ENCODE measurements at places on chromosomes 12 and 14.

GRCh38 chr12:63313139-63313538, 162.1 kb upstream of the AVPR1A start:
- no peak for DNase-seq

- DNase-seq: no peak
Measured at GRCh38 chr12:92138144-92138543, 7.5 kb downstream of the BTG1 start.

DNA sequence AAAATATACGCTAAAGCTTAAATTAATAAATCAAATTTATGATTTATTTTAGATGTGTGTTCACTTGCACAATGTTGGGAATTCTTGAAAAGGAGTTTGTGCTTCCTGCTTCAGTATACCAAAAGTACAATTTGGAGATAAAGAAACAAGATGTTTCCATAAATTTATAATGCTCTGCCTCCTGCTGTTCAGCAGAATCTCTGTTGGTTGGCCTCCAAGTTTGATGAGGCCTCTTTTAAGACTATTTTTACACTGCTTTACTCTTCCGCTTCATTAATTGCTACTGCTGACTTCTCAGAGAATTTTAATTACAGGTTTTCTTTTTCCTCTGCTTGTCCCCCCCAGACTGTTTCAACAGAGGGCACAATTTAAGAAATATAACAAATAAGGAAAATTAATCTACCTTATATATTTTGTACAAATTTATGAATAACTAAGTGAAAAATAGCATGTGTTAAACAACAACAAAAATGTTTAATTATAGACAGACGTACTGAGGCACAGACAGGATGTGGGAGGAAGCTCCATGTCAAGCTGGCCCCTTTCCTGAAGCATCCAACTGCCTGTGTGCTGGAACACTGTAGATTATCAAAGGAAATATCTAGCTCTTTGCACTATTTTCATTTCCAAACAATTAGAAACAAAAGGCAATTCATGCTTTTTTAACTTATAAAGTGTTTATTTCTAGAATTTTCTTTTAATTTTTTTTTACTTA, 83.9 kb downstream of the PIK3C2G start:
- no peak for DNase-seq

DNA sequence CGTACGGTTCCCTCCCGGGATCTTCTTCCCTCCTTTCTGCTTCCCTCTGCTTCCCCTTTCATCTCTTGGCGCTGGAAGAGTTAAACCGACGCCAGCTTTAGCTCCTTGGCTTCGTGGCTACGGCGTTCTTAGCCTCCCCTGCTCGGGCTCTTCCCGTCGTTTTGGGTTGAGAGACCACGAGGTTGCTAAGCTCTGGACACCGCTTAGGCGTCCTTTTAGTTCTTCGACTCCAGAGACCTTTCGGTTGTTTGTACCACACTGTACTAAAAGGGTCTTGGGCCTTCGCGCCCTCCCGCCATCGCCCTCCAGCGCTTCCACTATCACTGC, 545 bp downstream of the CPSF2 start:
- DNase-seq: no peak

- DNase-seq: no peak
Measured at GRCh38 chr14:91957876-91958313, 10.4 kb upstream of the FBLN5 start.
